ENCODE measurements at places on chromosomes 3 and 15.

GRCh38 chr3:99172736-99173657 lies 271.5 kb upstream of the DCBLD2 start:
- DNase-seq: peak; percentile 10

- no peak for DNase-seq
These were observed 779.4 kb downstream of the TUSC7 start for GRCh38 chr3:117488983-117489382.

- DNase-seq: no peak
These were observed 69.1 kb downstream of the PEX5L start for GRCh38 chr3:179967622-179968021.

- no peak for DNase-seq
These were observed 58.3 kb upstream of the ALDH1A3 start for GRCh38 chr15:100821327-100821726.

DNA sequence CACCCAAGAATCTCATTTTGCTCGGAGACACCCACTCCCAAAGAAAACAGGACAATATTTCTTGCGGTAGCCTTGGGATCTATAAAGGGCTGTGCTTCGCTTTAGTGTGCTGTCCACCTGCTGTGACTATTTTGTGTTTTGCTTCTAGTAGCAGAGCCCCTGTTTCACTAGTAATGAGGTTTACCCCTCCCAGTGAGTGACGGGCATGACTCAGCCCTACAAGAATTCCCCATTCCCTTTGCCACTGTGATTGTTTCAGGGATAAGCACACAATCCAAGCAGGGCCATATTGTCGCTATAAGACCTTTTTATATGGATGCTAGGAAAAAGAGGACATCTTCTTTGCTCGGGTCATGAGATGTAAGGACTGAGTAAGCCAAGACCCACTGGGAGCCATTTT lies 62.5 kb upstream of the FOXB1 start:
- DNase-seq: no peak

GRCh38 chr3:42071904-42072812 lies 19.0 kb upstream of the TRAK1 start:
- DNase-seq: no peak

GRCh38 chr3:24476871-24477656 lies 17.6 kb downstream of the THRB start:
- no peak for DNase-seq

DNA sequence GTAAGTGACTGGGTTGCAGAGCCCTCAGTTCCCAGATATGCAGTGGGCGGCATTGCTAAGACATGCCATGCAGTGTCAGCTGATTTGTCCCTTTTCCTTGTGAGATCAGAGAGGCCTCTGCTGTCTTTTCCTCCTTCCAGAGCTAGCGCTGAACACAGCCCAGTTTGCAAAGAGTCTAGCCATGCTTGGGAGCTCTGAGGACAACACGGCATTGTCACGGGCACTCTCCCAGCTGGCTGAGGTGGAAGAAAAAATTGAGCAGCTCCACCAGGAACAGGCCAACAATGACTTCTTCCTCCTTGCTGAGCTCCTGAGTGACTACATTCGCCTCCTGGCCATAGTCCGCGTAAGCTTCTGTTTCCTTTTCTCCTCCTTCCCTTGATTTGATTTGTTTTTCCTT lies 20.0 kb upstream of the SNX22 start:
- no peak for DNase-seq

DNA sequence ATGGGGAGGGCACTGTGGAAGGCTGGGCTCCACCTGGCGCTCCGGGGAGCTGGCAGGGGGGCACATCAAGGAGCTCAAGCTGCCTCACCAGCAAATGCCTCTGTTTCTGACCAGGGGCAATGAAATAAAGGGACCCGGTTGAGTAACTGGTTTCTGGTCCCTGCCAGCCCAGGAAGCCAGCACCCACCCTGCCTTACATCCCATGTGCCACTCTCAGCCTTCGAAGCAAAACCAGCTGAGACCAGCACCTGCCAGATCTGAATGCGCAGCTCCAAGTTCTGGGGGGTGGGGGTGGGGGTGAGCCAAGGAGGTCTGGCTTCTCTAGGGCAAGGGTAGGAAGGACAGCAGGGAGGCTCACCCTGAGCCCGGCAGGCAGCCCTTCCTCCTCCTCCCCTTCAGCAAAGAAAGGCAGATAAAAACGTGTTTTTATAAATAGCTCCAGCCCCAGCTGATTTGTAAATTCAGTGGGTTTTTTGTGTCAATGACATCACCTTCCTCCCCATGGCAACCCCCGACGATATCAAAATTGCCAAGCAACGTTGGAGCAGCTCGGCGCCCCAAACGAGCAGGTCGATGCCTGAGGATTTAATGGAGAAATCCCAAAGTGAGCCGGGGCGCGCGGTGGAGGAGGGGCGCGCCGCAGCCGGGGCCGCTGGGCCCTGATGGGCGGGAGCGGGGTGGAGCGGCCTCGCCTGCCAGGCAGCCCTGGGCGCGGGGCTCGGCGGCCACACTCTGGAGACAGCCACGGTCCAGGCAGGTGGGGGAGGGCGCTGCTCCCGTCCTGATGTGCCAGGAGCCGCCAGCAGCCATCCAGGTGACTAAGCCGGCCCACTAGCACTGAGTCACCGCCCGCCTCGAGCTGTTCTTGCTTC lies at the start of gene PAK6:
Gene PAK6 (plus strand): TSS at position 532 of the 872 bp plus-strand sequence. CDS start 25,723 bp downstream, outside the sequence.
- peak; percentile 39 for DNase-seq

DNA sequence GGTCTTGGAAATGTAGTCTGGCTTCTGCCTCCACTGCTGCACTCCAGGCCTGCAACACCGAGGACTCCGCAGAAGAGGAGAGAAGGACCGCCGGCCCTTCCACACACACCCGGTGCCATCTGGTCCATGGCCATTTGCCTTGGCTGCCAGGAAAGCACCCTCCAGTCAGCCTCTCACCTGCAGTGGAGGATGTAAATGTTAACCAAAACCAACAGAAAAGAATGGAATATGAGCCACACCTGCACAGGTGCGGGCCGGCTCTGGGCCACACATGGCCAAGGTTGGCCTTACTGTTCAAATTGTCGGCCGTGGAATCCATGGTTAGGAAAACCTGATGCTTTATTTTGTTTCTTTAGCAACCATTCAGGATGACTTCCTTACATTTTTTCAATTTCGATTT lies 178.3 kb upstream of the C2CD4B start:
- DNase-seq: no peak

DNA sequence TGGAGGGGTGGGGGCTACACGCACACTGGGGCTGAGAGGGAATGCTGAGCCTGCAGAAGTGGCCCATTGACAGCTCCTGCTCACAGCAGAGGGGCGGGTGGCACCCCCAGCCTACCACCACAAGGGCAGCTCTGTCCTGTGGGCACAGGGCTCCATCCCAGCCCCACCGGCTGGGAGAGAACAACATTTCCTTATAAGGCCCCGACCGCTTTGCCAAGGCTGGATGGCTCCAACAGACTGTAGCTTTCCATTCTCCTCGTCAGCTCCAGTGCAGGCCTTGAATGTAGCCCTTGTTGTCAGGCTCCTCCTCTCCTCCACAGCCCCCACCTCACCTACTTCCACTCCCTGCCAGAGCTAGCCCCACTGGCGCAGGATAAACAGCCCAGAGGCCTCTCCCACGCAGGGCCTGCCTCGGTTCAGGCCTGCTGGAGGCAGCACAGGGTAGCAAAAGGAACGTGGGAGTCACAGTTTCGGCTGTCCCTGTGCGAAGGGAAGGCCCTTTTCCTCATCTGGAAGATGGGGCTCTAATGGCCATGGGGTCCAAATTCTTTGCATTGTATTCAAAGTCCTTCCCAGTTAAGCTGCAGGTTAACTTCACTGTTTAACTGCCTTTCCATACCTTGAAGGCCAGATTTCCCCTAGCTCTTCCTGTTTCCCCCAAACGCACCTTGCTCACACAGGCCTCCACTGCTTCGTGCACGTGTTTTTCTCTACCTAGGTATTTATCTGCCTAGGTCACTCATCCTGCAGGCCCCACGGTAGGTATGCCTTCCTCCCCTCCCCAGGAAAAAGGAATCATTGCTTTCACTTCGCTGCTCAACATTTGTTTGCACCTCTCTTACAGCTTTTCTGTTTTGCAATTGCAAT lies 101.6 kb upstream of the LPP start:
- DNase-seq: no peak

GRCh38 chr3:195458316-195458717 lies 15.5 kb upstream of the ACAP2 start:
- DNase-seq: no peak

DNA sequence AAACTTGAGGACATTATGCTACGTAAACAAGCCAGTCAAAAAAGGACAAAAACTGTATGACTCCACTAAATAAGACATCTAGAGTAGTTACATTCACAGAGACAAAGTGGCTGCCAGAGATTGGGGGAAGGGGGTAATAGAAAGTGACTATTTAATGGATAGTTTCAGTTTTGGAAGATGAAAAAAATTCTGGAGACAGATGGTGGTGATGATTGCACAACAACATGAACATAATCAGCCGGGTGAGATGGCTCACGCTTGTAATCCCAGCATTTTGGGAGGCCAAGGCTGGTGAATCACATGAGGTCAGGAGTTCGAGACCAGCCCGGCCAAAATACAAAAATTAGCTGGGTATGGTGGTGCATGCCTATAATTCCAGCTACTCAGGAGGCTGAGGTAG lies 40.6 kb downstream of the DPP8 start:
- no peak for DNase-seq

DNA sequence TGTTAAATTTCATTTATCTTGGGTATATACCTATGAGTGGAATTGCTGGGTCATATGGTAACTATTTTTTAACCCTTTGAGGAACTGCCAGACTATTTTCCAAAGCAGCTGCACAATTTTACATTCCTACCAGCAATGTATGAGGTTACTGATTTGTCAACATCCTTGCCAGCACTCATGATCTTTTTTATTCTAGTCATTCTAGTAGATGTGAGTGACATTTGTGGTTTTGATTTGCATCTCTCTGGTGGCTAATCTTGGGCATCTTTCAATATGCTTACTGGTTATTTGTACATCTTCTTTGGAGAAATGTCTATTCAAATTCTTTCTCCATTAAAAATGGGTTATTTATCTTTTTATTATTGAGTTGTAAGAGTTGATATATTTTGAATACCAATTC lies 21.3 kb upstream of the LRRC58 start:
- no peak for DNase-seq

DNA sequence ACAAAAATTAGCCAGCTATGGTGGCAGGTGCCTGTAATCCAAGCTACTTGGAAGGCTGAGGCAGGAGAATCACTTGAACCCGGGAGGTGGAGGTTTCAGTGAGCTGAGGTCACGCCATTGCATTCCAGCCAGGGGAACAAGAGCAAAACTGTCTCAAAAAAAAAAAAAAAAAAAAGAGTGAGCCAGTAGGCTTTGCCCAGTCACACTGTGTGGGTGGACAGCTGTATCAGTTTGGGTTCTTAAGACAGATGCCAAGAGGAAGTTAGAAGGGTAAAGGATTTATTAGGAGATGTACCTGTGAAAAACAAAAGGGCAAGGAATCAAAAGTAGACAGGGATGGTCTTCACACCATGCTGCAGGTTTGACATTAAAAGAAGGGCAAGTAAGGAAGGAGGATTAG lies 86.1 kb upstream of the CGNL1 start:
- no peak for DNase-seq

GRCh38 chr15:72199721-72200212 lies 2.2 kb upstream of the GRAMD2A start:
- DNase-seq: peak; percentile 74

DNA sequence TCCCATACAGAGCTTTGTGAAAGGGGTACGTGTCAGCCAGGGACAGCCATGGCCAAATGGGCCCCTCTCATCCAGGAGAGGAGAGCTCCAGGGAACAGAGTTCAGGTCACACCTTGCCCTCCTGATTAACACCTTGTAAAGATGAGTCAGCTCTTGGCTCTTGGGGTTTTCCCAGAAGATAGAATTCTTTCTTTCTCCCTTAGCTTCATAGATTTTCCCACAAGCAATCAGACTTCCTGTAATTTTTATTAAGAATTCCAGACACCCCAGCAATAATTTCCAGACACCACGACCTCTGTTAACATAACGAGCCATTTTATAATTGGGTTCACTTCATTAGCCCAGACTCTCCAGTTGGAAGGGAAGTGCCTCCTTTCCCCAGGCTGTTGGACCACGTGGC lies 86.4 kb downstream of the LRTM1 start:
- no peak for DNase-seq

Data from activated naive CD4-positive, alpha-beta T cell treated with Interleukin-2 at 50 U/mL for 16 hours (primary cell).